ENCODE measurements at places on chromosomes 1 and 21.

DNA sequence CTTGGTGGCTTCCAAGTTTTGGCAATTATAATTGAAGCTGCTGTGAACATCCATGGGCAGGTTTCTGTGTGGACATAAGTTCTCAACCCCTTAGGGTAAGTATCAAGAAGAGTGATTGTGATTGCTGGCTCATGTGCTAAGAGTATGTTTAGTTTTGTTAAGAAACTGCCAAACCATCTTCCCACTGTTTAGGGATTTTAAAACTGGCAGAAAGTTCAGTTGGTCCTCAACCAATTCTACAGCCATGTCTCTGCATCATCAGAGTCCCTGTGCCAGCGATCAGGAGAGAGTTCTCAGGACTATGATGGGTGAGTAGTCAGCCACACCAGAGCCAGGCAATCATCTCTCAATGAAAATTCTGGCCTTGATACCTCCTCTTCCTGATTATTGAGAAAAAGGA lies 193.8 kb downstream of the ZC3H11B start:
- no peak for DNase-seq

DNA sequence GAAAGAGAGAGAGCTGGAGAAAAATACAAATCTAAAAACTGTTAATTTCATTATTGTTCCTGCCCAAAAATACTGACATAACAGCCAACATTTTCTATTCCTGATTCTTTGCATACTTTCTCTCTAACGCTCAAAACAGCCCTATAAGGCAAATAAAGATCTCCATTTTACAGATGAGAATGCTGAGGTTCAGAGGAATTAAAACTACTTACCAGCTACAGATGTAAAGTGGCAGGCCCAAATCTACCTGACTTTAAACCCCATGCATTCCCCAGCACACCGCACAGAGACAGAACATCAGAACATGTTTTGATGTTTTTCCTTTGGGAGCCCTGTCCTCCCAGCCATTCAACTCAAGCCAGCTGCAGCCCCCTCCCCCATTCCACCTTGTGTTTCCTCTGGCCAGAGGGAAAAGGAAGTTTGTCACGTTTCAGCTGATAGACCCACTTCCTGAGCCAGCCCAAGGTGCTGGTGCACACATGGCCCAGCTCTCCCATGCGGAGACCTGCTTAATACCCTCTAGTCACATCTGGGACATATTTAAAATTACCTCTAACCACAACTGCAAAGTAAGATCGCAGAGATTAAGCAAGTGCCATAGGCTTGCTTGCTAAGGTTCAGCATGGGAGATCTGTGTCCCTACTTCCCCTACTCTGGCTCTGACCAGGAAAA lies 133.1 kb upstream of the NFIA start:
- DNase-seq, result no peak

DNA sequence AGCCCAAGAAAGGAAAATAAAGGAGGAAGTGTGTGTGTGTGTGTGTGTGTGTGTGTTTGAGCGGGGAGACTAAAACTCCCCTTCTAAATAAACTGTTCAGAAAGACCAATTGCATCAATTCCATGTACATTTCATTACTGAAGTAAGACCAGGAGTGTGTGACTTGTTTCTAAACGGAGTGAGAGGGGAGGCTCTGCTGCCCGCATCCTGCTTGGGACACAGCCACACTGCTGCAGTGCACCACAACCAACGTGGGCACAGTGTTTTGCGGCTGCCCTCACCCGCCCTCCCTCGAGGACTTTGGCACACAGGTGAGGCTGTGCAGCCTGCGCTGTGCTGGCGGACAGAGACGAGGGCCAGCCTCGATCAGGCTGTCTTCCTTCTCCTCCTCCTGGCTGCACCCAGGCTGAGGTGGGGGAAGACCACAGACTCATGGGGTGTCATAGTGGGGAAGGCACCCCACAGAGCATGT lies 31.0 kb upstream of the H6PD start:
- no peak for DNase-seq

DNA sequence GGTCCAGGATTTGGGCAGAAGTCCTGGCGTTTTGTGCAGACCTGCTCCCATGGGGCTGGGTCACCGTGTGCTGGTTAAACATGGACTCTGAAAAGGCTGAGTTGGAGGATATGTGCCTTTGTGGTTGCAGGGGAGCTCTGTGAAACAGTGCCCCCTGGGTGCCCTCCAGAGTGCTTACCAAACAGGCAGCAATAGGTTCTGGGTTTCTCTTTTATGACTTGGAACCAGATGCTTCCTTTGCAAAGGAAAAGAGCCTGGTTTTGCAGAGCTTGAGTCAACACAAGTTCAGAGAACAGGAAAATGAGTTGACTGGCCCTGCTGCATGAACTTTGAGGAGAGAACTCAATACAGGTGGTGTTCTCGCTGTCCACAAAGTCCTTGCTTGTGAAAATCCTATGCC lies 288.9 kb downstream of the TM2D1 start:
- DNase-seq, result no peak

- DNase-seq, result no peak
These were observed 8.0 kb upstream of the COL6A1 start for GRCh38 chr21:45973475-45974072.

DNA sequence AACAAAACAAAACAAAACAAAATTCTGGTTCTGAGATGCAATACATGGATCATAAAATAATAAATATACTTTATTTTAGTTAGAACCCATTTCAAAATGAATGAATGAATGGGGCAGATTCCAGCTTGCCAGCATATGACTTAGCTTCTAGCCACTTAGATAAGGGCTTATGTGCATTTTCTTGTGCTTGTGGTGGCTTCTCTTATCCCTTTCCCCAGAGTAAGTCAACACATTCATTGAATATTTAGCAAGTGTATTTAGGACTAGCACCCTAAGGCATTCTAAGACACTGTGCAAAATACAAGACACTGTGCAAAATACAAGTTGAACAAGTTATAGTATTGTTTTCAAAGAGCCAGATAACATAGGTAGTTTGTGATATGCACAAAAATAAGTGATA lies 4.7 kb downstream of the ADIPOR1 start:
- DNase-seq, result no peak

- no peak for DNase-seq
These were observed 158.8 kb downstream of the URB2 start for GRCh38 chr1:229784834-229785233.

- no peak for DNase-seq
These were observed 30.5 kb downstream of the CASZ1 start for GRCh38 chr1:10765734-10766478.

- no peak for DNase-seq
These were observed 113.1 kb upstream of the ESRRG start for GRCh38 chr1:216836316-216836715.

DNA sequence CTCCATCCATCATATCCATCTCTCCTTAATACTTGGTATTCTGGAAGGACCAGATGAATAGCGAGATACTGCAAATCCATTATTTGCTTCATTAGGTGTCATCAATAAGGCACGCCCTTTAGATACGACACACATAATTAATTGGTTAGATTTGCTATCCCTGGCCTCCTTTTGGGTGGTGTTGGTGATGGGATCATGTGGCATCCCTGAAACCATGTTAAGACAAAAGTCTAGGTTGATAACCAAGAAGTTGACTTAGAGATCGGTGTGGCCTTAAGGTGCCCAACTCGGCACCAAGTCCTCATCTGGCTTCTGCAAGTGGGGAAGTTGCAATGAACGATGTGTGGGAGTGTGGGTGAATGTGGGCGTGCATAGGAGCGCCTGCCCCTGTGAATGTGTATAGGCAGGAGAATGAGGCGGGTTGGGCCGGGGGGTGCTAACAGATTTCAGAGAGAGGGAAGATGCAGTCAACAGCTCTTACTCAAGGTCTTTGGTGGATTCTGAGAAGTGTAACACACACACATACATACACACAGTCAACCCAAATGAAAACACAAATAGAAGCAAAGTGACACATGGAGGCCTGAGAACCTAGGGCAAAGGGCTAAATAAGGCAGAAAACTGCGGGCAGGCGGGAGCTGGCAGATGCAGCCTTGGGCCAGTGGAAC lies 415.7 kb upstream of the ESRRG start:
- no peak for DNase-seq

GRCh38 chr1:173473599-173474011 lies 3.5 kb upstream of the PRDX6 start:
- DNase-seq, result no peak

- DNase-seq, result no peak
These were observed 157.8 kb upstream of the KAZN start for GRCh38 chr1:14440731-14441130.

DNA sequence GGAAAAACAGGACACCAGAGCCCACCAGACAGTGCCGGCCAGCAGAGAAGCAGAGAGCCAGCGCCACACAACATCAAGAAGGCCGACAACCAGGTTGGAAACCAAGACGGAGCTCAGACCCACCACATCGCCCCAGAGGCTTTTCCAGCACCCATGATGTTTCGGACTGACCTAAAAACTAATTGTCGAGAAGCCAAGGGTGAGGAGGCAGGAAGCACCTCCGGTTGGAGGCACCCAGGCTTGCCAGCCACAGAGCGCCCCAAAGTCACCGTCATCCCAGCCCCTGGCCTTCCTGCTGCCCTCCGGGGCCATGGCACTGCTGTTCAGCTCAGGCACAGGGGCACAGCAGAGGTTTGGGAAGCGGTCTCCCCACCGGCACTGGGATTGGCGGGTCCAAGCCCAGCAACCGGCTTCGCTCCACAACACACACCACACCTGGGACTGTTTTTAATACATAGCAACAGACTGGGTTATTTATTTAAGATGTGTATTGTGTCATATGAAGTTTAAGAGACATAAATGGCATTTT lies 67.2 kb downstream of the SLC37A1 start:
- no peak for DNase-seq

DNA sequence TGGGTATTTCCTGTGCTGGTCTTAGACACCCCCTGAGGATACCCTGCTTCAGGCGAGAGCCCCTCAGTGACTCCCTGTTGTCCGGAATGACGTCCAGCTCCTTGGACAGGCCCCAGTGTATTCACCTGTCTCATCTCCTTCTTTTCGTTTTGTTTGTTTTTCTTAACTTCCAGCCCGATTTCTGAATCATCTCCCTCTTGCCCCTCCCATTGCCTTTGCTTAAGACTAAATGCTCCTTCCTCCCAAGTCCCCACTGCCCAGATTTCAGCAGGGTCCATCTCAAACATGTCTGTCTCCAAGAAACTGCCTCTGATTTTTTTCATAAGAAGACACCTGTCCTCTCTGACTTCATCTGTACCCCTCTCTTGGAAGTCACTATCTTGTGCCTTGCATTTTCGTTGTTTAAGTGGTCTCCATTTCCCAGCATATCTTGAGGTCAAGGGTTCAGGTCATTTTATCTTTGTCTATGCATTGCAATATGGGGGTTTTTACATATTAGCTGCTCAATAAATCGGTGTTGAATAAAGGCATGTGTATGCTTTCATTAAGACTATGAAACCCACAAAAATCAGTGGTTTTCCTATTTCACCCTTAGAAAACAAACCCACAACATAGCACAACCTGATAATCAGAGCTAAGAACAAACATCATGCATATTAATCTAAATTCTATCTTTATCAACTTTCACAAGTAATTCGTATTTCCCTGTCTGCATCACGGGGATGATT lies 58.4 kb upstream of the LGALS8 start:
- no peak for DNase-seq

- DNase-seq, result no peak
These were observed 108.6 kb downstream of the GPR52 start for GRCh38 chr1:174556392-174556791.

- no peak for DNase-seq
These were observed 4.9 kb downstream of the B3GALT2 start for GRCh38 chr1:193181536-193181935.

- no peak for DNase-seq
These were observed 7.8 kb upstream of the P3R3URF start for GRCh38 chr1:46183926-46184557.

GRCh38 chr1:233844692-233845091 lies 59.8 kb upstream of the SLC35F3 start:
- DNase-seq, result no peak

GRCh38 chr1:22709227-22709626 lies 1.4 kb upstream of the EPHB2 start:
- DNase-seq, result no peak

DNA sequence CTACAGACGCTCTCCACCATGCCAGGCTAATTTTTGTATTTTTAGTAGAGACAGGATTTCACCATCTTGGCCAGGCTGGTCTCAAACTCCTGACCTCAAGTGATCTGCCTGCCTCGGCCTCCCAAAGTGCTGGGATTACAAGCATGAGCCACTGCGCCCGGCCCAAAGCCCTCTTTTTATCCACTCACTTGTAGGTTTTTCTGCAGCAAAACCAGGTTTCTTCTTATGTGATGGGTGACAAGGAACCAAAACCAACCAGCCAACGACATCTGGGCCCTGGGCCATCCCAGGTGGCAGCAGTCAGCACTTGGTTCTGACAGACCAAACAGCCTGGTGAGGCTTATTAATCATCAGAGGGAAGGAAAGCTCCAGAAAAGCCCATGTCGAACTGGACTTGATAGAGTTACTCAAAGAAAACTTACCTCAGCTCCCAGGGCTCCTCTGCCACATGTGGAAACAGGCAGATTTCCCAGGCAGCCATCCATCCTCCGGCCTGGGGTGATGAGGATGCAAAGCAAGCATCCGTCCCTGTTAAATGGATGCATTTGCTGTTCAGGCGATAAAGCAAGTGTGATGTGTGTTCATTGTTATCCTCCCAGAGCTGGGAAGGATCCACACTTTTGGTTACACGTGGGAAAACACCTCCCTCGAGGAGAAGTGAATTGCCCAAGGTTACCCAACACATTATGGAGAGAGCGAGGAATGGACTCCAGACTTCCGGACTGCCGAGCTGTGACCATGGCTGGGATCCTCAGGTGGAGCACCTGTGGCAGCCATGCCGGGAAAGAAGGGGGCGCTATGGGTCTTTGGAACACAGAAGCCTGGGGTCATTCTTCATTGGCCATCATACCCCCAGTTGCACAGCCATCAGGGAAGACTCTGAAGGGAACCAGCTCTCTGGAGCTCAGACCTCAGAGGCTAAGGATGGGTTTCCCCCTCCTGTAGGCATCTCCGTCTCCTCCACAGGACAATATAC lies 118.8 kb downstream of the HUNK start:
- no peak for DNase-seq

DNA sequence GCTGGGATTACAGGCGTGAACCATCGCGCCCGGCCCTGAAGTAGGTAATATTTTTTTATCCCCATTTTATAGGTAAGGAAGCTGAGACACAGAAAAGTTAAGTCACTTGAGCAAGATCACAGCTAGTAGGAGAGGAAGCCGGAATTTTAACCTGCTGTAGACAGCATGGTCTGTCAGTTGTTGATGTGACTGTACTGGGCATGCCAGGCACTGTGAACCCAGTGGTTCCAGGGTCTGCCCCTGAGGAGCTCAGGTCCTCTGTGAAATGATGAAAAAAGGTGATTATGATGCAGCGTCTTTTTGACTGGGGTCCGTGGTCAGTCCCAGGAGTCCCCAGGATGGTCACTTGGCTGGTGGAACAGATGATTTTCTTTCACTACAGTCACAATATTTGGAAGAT lies 16.7 kb upstream of the FABP3 start:
- DNase-seq, result no peak

All from NCI-H1436 treated with DMSO at 0.1 percent for 48 hours (cell line).